Pancreas (tissue), 10 donors: ENCODE measurements at places on chromosomes 16 and 17. TPM values are rescaled to one million over a fixed set of nuclear protein-coding genes. Genes with fewer than 3 reads are reported as not detected.

Gene ZNF18
- 7.0 TPM for polyA plus RNA-seq

Gene EMP2
- 5.5 TPM for polyA plus RNA-seq

Gene TIMP2
- polyA plus RNA-seq: 22.2 TPM

- no peaks in the 10 kb centered on the region for H3K36me3 ChIP-seq
- no peak overlapping the region for H3K27ac ChIP-seq
- H3K4me1 ChIP-seq: no peaks in the 10 kb centered on the region
- no peaks in the 10 kb centered on the region for H3K27me3 ChIP-seq
Measured at GRCh38 chr17:6912110-6913051, 80.9 kb upstream of the TEKT1 start.

Gene AIPL1
- polyA plus RNA-seq: not detected

- no peaks in the 10 kb centered on the region for H3K4me1 ChIP-seq
- H3K27ac ChIP-seq: no peak overlapping the region
- no peaks in the 10 kb centered on the region for H3K36me3 ChIP-seq
- no peak for DNase-seq
Measured at GRCh38 chr16:51244887-51245657, 94.0 kb upstream of the SALL1 start.

- no peaks in the 10 kb centered on the region for H3K36me3 ChIP-seq
- no peak for DNase-seq
- no peaks in the 10 kb centered on the region for H3K27me3 ChIP-seq
Measured at GRCh38 chr17:67492251-67492740, 115.2 kb downstream of the PITPNC1 start.

GRCh38 chr17:21058098-21058893 lies 15.5 kb upstream of the USP22 start:
- H3K36me3 ChIP-seq: no peaks in the 10 kb centered on the region
- no peaks in the 10 kb centered on the region for H3K4me1 ChIP-seq
- no peak overlapping the region for H3K27ac ChIP-seq
- no peaks in the 10 kb centered on the region for H3K27me3 ChIP-seq

GRCh38 chr16:57146040-57146647 lies 39.7 kb downstream of the PSME3IP1 start:
- DNase-seq: no peak
- H3K4me3 ChIP-seq: no peak overlapping the region
- H3K36me3 ChIP-seq: no peaks in the 10 kb centered on the region
- no peaks in the 10 kb centered on the region for H3K27me3 ChIP-seq
- no peak overlapping the region for H3K27ac ChIP-seq
- H3K4me1 ChIP-seq: no peaks in the 10 kb centered on the region

- peaks cover 19% of the 10 kb centered on the region for H3K4me1 ChIP-seq
- peak overlapping the region; percentile 46 for H3K4me3 ChIP-seq
- DNase-seq: no peak
- no peak overlapping the region for H3K27ac ChIP-seq
- no peaks in the 10 kb centered on the region for H3K36me3 ChIP-seq
Measured at GRCh38 chr16:51152691-51153576, 1.9 kb upstream of the SALL1 start.

- H3K4me1 ChIP-seq: no peaks in the 10 kb centered on the region
- no peak overlapping the region for H3K27ac ChIP-seq
- DNase-seq: no peak
- H3K27me3 ChIP-seq: no peaks in the 10 kb centered on the region
- H3K4me3 ChIP-seq: no peak overlapping the region
Measured at GRCh38 chr17:10072556-10073425, 125.6 kb downstream of the GAS7 start.

DNA sequence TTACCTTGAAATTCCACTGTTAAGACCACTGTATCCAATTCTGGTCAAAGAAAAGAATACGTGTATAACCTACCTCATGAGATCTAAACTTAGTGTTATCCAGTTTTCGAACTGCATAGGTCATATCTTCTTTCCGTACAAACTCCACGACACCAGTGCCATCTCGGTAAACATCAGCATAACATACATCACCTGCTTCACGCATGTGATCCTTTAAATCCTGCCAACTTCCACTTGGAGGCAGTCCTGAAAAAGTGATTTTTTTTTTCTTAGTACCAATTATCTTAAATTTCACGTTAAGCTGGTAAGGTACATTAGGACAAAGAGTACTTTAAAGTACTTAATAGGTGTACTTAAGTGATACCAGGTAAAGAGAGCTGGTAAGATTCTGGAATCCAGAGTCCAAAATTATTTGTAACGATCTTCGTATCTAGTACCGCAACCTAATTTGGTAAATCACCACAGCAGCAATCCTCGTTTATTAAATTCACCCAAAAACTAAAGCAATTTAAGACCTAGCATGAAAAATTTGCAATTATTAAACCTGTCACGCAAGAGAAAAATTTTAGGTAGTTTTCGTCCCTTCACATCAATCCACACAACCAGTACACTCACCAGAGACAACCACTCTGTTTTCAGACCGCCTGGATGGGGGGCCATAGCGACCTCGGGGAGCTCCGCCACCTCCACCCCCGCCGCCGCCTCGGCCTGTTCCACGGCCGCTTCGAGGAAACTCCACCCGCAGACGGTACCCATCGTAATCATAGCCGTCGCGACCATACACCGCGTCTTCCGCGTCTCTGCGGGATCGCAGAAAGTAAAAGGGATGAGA lies 1.1 kb downstream of the SRSF1 start:
- H3K27me3 ChIP-seq: no peaks in the 10 kb centered on the region
- peak overlapping the region; percentile 69 for H3K4me3 ChIP-seq
- peaks cover 13% of the 10 kb centered on the region for H3K4me1 ChIP-seq
- H3K27ac ChIP-seq: peak overlapping the region; percentile 88
- DNase-seq: no peak

Gene KRT32
- polyA plus RNA-seq: not detected

Gene RHOT1
- polyA plus RNA-seq: 26.7 TPM

Gene PDXDC1
- polyA plus RNA-seq: 73.3 TPM
